ENCODE measurements at places on chromosomes 6 and 20.

DNA sequence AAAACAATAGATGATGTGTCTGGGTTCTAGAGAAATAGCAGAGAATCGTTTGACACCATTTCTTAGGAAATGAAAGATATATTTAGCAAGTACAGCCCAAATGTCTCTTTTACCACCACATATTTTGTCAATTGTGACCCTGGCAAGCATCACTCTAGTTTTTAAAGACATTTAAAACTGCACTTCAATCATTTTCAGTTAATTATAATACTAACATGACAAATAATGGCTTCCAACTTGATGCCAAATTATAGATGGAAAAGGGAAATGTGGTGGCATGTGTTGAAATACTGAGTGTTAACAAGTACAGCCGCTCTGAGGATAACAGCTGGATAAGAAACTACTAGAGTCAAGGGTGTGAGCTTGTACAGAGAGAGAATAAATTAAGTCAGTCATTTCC lies 648.9 kb downstream of the FRK start:
- DNase-seq: no peak

DNA sequence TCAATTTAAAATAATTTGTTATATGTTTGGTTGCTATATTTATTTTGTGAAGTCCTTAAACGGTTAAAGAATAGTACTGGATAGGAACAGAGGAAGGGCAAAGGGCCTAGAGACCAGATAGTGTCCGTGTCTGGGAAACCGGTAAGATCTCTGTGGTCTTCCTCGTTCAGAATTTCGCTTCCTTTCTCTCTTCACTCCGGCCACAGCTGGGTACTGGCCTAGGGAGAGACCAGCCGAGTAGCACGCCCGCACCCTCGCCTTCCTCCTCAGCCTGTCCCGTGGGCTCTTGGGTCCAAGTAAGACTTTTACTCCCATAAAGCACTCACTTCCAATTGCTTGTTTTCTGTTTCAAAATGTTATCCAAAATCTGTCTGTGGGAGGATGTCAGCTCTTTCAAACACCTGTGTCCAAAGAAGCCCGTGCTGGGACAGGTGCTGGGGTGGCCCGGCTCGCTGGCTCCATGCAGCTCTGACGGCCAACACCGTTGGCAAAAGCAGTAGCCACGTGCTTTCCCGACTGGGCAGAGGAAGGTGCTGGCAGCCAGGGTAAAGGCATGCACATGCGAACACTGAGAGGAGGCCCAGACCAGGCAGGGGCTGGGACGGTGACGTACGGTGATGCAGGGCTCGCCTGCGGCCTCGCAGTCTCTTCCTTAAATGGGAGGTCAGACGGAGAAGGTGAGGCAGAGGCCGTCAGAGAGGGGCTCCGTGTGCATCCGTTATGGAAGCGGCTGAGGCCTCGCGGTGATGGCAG lies 112.2 kb downstream of the IRF4 start:
- no peak for DNase-seq

GRCh38 chr6:127690092-127690491 lies 113.1 kb downstream of the C6orf58 start:
- DNase-seq: no peak

DNA sequence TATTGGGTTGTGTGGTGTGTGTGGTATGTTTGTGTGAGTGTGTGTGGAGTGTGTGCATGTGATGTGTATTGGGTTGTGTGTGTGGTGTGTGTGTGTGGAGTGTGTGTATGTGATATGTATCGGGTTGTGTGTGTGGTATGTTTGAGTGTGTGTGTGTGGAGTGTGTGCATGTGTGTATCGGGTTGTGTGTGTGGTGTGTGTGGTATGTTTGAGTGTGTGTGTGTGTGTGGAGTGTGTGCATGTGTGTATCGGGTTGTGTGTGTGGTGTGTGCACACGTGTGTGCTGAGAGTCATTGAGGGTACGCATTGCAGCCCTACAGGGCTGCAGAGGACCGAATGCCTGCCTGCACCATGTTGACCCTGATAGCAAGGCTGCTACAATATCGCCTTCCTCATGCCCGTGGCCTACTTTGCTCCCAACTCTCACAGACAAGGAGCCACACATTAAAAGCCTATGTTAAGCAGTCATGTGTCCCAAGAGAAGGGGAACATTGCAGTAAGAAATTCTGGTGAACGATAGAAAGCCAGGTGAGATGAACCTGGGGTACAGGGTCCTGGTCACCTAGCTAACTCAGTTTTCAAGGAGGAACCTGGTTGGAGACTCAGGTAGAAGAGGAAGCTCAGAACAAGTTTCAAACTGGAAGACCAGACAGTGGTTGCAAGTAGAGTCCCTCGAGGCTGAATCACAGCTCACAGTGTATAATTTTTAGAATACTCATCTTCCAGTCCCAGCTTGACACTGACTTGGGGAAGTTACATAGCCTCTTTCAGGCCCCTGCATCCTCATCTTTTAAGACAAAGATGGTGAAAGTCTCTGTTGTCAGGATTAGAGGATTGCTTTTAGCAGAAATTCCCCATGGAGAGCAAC lies 45.7 kb upstream of the TMEM170B start:
- DNase-seq: no peak

GRCh38 chr6:110738899-110739365 lies 76.3 kb downstream of the CDK19 start:
- peak; percentile 71 for DNase-seq

- DNase-seq: no peak
Measured at GRCh38 chr20:2825761-2826160, 9.6 kb downstream of the TMEM239 start.

GRCh38 chr6:5967594-5967993 lies 39.1 kb downstream of the NRN1 start:
- DNase-seq: no peak

GRCh38 chr6:129183681-129184301 lies 300.9 kb downstream of the LAMA2 start:
- DNase-seq: no peak

Measured in SIG-M5 (cell line).